ENCODE measurements at places on chromosomes 5 and 9. TPM values are rescaled to one million over a fixed set of nuclear protein-coding genes. Genes with fewer than 3 reads are reported as not detected.

GRCh38 chr5:17169507-17169906 is 47.9 kb upstream of the BASP1 start:
- DNase-seq: no peak

- no peak for DNase-seq
Measured at GRCh38 chr9:129441852-129442251, 179.0 kb downstream of the C9orf50 start.

- no peak for DNase-seq
Measured at GRCh38 chr5:157283434-157283833, 17.5 kb downstream of the CYFIP2 start.

GRCh38 chr5:175867587-175868347 is 3.6 kb upstream of the CPLX2 start:
- DNase-seq: no peak

- no peak for DNase-seq
Measured at GRCh38 chr5:175599210-175599609, 58.7 kb upstream of the HRH2 start.

DNA sequence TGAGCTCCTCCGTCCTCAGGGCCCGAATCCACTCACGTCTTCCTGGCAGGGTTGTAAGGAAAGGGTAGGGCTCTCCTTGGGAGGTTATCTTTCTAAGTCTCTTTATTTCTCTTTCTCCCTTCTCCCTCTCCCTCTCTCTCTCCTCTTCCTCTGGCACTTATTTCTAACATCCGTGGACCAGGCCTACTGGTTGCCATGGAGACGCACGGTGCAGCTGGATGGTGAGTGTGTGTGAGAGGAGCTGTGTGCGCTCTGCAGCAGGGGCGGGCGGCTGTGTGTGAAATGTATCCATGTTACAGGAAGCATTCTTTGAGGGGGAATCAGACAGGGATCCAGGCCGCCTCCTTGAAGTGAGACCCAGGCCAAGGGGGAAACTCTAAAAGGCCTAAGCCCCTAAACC is 32.2 kb downstream of the PCDH1 start:
- DNase-seq: no peak

DNA sequence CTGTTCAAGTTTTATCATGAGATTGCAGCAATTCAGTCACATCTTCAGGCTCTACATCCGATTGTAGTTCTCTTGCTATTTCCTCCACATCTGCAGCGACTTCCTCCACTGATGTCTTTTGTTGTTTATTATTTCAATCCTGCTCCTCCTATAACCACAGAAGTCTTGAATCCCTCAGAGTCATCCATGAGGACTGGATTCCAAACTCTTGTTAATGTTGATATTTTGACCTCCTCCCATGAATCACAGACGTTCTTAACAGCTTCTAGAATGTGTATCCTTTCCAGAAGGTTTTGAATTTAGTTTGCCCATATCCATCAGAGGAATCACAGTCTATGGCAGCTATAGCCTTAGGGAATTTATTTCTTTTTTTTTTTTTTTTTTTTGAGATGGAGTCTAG is 3.6 kb downstream of the FBXO38 start:
- no peak for DNase-seq

DNA sequence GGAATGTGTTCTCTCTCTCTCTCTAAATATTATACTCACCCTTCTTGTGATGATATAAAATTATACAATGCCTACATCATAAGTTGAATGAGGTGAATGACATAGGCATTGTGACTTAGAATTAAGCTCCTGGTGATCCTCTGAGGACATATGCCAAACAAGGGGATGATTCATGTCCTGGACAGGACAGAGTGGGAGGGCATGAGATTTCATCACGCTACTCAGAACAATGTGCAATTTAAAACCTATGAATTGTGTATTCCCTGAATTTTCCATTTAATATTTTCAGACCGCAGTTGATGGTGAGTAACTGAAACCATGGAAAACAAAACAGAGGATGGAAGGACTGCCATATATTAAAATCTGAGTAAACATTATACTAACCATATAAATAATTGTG is 782.2 kb upstream of the NUDT12 start:
- no peak for DNase-seq

Gene RALGDS
- 68.8 TPM for polyA plus RNA-seq

DNA sequence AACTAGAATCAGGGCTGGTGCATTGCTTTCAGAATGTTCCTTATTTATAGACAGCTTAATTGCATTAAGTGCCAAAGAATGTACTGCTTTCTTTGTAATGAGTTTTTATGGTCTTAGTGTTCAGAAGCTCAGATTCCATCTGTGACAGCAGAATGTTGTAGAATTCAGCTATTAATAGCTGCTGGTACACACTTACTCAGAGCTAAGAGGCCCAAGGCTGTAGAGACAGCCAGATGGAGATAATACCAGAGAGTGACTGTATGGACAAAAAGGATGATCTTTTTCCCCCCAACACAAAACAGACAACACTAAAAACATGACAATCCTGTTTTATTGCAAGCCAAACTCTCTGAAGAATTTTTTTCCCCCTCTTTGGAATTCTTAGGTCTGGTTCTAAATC is 50.2 kb downstream of the PPP2R2B start:
- no peak for DNase-seq

Gene LECT2
- not detected for polyA plus RNA-seq

- no peak for DNase-seq
Measured at GRCh38 chr5:94778299-94778698, 159.8 kb downstream of the SLF1 start.

Gene FGF10
- not detected for polyA plus RNA-seq

Gene RHOBTB3
- polyA plus RNA-seq: 25.7 TPM

- no peak for DNase-seq
Measured at GRCh38 chr9:26458054-26458453, 434.5 kb downstream of the CAAP1 start.

- no peak for DNase-seq
Measured at GRCh38 chr5:102663749-102664530, 91.2 kb upstream of the PAM start.

DNA sequence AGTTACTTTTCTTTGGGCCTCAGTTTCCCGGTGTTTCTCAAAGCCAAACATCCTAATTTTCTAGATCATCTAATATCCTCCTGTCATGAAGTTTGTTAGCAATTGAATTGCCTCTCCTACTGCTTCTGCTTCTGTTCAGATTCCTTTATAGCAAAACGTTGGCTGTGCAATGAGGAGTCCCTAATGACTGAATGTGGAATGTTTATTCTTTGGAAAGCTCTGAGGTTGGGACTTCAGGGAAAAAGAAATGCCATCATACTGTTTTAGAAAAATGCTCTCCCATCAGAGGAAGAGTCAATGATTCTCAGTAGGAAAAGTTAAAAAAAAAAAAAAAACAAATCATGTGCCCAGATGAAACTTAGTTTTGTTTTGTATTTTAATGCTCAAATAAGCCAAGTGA is 268.7 kb upstream of the PAPPA start:
- no peak for DNase-seq

GRCh38 chr5:36209664-36210063 is 32.1 kb downstream of the NADK2 start:
- no peak for DNase-seq

GRCh38 chr5:139870677-139871076 is 75.1 kb downstream of the PSD2 start:
- no peak for DNase-seq

- DNase-seq: no peak
Measured at GRCh38 chr9:95796029-95796428, 79.5 kb upstream of the ERCC6L2 start.

GRCh38 chr5:103224118-103224893 is 34.3 kb upstream of the MACIR start:
- DNase-seq: peak; percentile 31

DNA sequence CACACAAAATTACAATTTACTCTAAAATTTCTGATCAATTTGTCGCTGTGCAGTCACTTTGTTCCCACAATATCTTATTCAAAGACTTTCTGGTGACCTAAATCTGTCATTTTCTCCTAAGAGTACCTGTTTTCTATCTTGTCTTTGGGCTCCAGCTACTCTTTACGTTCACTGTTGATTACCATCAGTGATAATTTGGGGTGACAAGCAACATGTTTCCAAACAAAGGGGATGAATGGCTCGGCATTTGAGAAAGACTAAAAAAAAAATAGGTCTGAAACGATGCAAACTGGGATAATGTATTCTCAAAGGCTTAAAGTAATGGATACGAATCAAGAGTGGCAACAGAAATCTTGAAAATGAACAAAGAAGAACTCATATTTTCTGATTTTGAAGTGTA is 205.2 kb upstream of the DAB2 start:
- DNase-seq: no peak

DNA sequence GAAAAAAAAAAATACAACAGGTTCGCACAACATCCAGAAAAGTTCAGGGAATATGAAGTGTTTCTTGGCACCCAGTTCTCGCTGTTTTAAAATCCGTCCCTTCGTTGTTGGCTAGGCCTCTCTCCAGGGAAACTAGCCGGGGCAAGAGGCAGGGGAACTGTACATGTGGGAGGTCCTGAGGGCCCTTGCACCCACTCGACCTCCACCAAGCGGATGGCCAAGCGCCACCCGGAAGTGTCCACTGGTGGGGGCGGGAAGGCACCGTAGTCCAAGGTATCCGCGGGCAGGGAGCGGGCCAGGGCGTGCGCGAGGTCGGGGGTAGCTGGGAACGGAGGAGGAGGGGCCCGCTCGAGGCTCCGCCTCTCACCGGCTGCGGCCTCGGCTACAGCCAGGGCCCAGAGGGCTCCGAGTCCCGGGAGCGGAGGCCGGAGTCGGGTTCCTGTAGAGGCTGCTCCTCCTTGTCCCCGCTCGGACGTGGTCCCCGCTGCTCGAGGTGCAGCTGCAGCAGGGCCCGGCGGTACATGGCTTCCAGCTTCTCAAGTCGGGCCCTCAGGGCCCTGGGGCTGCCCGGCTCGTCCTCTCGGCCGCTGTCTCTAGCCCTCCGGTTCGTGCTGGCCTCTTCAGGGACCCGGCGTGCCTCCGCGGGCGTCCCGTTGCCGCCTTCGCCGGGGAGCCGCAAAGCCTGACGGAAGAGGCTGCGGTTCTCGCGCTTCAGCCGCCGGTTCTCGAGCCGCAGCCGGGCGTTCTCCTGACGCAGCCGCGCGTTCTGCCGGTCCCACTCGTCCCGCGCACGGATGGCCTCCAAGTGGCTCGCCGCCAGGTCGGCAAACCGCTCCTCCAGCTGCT is 720 bp downstream of the TUSC1 start:
- peak; percentile 47 for DNase-seq

DNA sequence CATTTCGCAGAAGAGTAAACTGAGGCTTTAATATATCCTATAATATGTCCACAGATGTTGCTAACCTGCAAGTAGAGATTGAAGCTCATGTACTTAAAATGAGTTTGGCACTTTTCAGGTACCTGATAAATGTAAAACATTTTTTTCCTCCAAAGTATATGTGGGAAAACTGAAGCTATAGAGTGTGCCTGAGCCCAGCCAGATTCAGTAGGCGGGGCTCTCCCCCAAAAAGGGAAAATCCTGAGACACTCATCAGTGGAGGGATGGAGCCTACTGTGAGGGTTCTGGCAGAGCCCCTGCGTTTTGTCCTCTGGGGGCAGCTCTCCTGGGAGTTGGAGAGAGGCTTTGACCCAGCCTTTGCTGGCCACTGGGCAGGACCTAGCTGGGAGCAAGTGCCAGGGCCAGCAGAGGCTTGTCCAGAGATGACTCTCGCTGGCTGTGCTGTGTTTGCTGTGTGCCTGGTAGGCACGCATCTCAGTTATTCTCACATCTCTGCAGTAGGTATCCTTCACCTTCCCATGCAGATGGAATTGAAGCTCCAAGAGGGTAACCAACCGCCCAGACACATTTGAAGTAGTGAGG is 81.1 kb upstream of the SPRY4 start:
- DNase-seq: no peak

Gene CD72
- 10.1 TPM for polyA plus RNA-seq

Gene FAM221B
- not detected for polyA plus RNA-seq

- DNase-seq: no peak
Measured at GRCh38 chr5:140249536-140249935, 53.4 kb downstream of the PFDN1 start.

Gene KLF9
- 1.3 TPM for polyA plus RNA-seq

GRCh38 chr5:88805151-88805784 is 77.7 kb downstream of the MEF2C start:
- DNase-seq: no peak

DNA sequence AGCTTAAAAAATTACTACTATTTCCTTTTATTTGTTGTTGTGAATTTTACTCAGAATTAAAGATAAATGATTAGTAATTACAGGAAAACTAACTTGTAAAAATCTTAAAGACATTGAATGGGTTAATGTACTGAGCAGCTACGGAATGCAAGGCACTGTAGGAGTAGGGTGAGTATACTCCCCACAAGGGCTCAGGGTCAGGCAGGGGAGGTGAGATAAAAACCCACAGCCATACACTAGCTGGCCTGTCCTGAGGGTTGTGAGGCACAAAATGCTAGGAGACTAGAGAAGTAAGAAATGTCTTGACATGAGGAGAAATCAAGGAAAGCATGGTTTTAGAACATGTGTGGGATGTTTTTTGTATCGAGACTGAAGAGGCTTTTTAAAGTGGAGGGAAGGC is 13.4 kb downstream of the ZBED3 start:
- no peak for DNase-seq

Gene CDC23
- 15.3 TPM for polyA plus RNA-seq

GRCh38 chr5:88364991-88365390 is 96.3 kb upstream of the TMEM161B start:
- no peak for DNase-seq

DNA sequence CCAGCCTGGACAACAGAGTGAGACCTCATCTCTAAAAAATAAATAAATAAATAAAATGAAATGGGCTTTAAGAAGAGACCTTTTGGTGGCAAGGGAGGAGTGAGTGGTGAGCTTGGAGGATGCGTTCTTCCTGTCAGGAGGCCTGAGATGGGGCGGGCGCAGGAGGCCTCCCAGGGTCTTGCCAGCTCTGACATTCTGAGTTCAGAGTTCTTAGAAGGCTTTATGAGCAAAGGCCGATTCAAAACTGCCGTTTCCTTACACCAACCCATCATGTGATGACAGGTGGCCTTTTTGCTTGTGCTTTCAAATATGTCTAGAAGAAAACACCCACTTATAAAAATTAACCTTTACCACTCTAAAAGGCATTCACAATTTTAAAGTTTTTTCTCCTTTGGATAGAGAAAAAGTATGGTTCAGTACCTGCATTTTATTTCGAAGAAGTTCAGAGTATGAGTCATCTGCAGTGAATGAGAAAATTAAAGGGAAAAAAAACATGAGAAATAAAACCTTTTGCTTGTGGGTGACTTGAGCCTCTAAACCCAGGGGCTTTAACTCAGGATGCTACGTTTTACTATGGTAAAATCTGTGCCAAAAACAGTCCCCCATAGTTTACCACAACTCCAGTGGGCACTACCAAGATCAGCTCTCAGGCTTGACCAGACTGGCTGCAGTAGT is 157.4 kb upstream of the OTULINL start:
- no peak for DNase-seq

GRCh38 chr5:173590436-173591055 is 25.9 kb downstream of the BOD1 start:
- DNase-seq: no peak

Gene CDC25C
- 0.57 TPM for polyA plus RNA-seq

DNA sequence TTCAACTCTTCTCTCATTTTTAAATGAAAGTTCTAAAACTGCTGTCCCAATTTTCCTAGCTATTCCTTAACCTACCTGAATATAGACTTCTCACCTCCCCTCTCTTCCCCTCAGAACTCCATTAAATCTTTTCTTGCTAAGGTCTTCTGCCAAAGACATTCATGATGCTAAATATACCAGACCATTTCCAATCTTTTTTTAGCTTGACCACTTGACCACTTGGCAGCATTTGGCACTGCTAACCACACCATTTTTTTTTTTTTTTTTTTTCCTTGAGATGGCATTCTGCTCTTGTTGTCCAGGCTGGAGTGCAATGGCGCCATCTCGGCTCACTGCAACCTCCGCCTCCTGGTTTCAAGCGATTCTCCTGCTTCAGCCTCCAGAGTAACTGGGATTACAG is 3.6 kb upstream of the ZNF131 start:
- no peak for DNase-seq

GRCh38 chr9:123378025-123378424 is 22.0 kb downstream of the CRB2 start:
- no peak for DNase-seq

All from immature natural killer cell (primary cell).